SK-N-SH (cell line): ENCODE measurements at places on chromosomes 1 and 21. TPM values are rescaled to one million over a fixed set of nuclear protein-coding genes. Genes with fewer than 3 reads are reported as not detected.

DNA sequence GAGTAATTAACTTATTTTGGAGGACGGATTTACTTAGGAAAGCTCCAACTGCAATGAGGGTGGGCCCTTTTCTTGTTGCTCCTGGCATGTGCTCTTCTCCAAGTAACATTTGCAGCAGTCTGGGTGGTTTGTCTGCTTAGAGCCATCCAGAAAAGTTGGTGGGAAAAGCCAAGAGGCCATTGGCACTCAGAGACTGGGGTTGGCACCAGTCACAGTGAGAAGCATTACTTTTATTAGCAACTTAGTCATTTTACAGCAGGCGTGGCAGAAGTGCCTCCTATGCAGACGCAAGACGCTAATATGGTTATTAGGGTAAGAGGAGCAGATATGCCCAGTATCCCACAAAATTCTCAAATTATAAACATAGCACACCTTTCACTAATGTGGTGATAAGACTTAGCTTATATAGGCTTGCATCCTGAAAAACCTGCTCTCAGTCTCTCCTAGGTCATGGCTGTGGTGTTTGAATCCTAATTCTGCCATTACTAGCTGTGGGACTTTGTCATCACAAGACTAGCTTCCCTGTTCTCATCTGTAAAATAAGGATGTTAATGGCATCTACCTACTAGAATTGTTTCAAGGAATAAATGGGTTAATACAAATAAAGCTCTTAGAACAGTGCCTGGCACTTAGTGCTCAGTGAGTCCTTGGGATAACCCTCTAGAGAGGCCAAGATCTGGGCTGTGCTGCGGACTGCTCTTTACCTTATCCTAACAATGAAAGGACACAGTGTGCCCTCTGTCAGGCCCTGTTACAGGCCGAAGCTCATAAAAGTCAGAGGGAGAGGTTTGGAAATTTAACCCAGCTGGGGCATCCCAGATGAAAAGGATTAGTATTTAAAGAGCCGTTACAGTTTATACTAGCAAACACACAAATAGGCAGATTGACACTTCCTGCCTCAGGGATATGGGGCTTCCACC lies 154.6 kb downstream of the ROR1 start:
- DNase-seq, result no peak

DNA sequence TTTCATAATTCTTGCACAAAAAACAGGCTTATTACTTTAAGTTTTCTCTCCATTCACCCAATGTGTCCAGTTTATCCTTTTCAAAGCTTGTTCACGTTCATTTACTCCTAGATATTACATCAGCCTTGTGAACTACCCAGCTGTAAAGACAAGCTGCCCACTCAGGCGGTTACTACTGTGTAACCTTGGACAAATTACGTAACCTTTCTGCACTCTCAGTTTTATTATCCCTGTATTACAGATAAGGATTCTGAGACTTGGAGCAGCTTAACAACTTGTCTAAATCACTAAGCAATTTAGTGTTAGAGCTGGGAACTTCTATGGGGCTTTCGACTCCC lies 20.5 kb upstream of the LPAR3 start:
- DNase-seq, result no peak

Gene TDRD5
- not detected in 2 replicates for polyA plus RNA-seq

DNA sequence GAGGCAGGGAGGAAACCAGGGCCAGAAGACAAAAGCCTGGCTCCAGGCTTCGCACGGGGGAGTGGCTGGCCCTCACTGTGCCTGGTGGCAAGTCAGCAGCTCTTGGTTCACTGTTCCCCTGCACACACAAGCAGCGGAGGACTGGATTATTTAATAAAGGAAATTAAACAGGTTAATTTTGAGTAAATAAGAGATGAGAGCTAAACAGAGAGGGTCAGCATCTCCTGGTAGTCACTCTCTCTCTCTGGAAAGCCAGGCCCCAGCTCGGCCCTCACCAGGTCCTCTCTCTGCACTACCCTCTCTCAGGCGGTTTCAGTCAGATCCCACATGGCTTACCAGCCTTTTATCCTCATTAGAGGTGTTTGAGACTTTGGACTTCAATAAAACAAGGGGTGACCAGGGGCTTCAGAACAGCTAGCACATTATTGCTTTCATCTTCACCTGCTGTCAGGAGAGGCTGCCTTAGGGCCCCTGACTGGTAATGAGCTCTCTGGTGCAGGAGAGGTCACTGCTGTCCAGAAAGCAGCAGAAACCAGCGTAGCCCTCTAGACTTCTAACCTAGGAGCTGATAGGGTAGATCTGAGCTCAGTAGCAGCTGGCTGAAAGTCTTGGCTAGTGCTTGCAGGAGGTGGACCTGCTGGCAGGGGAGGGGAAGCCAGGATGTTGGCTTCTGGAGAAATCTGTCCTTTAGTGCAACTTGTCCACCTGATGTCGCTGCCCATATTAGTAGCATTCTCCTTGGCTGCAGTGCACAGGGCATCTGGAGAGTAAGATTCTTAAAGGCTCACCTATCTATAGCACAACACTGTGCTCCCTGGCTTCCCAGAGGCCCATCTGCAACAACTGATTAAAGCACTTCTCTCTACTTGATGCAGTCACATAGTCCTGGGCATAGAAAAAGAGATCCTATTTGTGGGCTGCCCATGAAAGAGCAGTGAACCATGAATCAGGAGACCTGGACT lies 45.9 kb downstream of the SYT6 start:
- no peak for DNase-seq

DNA sequence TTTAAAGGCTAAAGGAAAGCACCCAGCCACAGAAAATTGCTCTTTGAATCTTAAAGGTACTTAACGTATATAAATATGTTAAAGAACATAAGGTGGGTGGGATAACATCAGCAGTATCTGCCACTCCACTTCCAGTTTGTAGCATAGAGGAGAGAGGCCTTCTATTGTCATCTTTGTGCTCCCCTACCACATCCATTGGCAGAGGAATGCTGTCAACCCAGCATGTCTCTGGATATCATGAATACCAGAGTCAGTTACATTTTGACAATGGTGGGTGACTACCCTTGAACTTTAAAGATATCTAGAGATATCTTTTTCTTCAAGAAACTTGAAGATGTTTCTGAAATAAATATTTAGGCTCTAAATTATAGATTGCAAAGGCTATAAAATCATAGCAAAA lies 283.2 kb upstream of the LRRC7 start:
- no peak for DNase-seq

DNA sequence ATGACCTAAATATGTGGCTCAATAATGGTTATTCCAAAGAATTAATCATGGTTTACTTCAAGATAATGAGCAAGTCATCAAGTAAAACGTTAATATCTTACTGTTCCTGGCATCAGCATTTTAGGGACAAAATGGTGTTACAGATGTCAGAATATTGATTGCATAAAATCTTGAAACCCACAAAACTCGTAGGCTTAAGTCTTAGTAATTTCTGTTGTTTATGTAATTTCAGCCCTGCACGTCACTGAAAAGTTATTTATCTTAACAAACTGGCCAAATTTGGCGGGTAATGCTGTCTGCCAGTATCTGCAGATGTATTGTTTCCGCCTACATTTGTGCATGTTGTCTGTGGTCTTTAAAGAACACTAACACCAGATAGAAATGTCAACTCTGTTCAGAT lies 25.8 kb downstream of the CDC7 start:
- DNase-seq, result no peak

- DNase-seq, result no peak
Measured at GRCh38 chr21:29475329-29475728, 176.6 kb downstream of the BACH1 start.

Gene GNG4
- 1.6 and 2.8 TPM in 2 replicates for polyA plus RNA-seq

DNA sequence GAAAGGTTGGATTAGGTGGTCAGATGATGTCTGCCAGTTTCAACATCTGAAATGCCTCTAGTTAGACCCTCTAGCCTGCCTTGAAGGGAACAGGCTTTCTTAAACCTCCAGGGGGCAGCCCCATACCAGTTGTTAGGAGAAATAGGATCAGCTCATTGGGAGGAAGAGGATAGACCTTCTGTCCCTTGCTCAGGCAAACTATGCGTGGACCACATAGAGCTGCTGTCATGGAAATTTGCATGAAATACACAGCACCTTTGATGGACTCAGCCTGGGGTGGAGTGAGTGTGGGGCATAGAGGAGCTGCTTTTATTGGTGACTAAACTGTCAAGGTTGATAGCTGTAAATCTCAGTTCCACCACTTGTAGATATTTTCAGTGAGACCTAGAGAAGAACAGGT lies 38.4 kb upstream of the SPAG17 start:
- no peak for DNase-seq

Gene VSIG8
- polyA plus RNA-seq, result not detected in 2 replicates

- no peak for DNase-seq
Measured at GRCh38 chr1:160996178-160996577, 24.8 kb downstream of the F11R start.

- DNase-seq, result no peak
Measured at GRCh38 chr1:3065396-3065795, 3.6 kb upstream of the PRDM16 start.

DNA sequence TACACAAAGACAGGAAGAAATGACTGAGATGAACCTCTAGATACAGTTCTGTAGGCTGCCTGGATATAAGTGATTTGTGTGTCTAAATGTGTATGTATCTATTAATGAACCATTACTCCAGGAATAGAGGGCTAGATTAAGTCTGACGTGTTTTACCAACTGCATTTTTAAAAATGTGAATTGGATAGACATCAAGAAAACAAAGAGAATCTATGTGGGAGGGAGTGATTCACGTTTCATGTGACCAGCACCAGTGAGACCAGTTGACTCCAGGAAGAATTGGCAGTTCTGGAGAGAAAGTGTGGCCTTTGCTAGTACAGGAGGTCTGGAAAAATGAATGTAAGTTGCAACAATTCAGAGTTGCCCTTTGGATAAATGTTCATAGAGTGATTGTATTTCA lies 53.4 kb upstream of the RGS21 start:
- DNase-seq, result no peak

- no peak for DNase-seq
Measured at GRCh38 chr1:199691540-199691939, 336.0 kb upstream of the NR5A2 start.

- no peak for DNase-seq
Measured at GRCh38 chr1:29355375-29355774, 119.1 kb downstream of the PTPRU start.

DNA sequence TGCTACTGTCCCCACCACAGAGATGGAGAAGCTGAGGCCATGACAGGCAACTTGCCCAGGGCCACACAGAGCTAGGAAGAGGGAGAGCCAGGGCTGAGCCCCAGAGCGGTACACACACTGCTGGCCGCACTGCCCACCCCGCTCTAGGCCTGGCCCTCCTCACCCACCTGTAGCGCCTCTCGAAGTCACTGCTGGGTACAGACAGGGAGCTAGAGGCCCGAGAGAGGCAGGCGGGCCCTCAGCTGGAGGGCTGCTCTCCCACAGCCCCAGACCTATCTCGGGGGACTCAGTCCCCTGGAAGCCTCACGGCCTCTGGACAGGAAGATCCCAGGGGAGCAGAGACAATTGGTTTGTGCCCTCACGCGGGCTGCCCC lies 17.3 kb upstream of the PLEKHG5 start:
- peak; percentile 17 for DNase-seq

Gene DNASE2B
- polyA plus RNA-seq, result 0.03 TPM in 1 of 2 replicates, not detected in the other

Gene B4GALT3
- 50.5 and 56.5 TPM in 2 replicates for polyA plus RNA-seq

Gene OVAAL
- not detected in 2 replicates for polyA plus RNA-seq

Gene DIRAS3
- polyA plus RNA-seq, result 14.7 and 16.6 TPM in 2 replicates

Gene CLCA1
- not detected in 2 replicates for polyA plus RNA-seq

- DNase-seq, result peak; percentile 83
Measured at GRCh38 chr1:3483801-3484444, 29.5 kb downstream of the ARHGEF16 start.

Gene TRAF5
- 7.6 and 10.5 TPM in 2 replicates for polyA plus RNA-seq

- DNase-seq, result no peak
Measured at GRCh38 chr1:239815074-239815473, 276.6 kb upstream of the FMN2 start.

DNA sequence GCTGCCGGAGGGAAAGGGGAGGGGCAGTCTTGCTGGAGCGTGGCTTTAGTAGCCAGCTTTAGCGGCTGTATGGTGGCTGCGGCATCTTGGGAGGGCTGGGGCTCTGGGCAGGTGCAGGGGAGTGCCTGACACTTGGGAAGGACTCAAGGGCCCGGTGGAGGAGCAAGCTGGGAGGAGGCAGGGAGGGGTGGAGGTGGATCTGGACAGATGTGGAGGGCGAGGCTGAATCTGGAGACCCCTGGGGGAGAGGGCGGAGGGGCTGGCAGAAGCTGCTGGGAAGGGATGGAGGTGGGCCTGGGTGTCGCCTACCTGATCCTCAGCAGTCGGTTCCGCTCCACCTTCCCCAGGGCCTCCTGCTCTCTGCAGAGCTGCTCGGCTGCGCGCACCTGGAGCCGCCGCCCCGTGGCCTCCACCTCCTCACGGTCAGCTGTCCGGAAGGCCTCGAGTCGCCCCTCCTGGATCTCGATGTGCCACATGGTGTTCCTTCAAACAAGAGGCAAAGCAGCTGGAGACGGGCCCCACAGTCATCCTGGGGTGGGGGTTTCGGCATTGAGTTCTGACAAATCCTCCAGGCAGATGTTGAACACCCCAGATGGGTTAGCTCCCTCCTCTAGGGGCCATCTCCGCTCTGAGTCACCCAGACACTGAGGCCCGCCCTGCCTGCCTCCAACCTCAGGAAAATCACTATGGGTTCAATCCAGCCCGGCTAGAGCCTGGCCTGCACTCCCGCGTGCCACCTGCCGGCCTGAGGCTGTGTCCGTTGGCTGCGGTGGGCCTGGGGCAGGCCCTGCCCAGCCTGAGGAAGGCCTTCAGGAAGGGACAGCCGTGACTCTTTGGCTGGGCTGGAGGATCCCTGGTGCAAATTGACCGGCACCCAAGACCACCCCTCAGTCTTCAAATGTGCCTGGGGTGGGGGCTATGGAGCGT lies 29.6 kb downstream of the CFAP74 start:
- no peak for DNase-seq

DNA sequence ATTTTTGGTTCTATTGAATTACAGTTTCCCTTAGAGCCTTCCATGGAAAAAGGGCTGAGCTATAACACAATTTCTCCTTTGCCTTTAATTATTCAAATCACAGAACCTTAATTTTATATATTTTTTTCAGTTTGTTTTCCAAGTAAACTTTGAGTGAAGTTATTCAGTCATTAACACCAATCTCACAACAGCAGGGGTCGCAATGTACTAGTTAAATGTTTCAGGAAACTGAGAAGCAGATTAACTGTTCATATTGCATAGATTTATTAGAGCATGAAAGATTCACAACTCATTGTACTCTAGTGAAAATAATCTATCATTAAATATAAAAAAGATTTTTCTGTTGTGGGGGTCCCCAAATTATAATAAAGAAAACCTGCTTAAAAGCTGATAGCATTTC lies 64.1 kb downstream of the KIFAP3 start:
- DNase-seq, result no peak

Gene APH1A
- 175 and 232 TPM in 2 replicates for polyA plus RNA-seq

Gene SLC1A7
- polyA plus RNA-seq, result not detected in 2 replicates

DNA sequence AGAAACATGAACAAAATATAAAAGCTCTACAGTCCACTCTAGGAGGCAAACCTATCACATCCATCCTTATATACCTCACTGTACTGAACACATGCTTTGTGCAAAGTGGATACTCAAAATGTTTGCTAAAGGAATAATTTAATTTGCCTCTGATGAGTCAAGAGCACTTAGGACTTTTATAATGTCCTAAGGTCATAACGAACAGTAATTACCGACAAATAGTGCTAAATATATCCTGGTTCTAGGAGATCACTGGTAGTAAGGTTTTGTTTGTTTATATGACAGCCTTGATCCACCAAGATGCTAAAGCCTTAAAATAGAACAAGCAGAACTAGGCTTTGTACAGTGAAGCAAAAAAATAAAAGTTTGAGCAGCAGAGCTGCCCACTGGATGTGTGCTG lies 70.6 kb downstream of the GADD45A start:
- no peak for DNase-seq

Gene PROX1
- 0.25 and 0.45 TPM in 2 replicates for polyA plus RNA-seq

- no peak for DNase-seq
Measured at GRCh38 chr1:209176866-209177430, 406.6 kb upstream of the CAMK1G start.
